Stimulated activated CD8-positive, alpha-beta memory T cell treated with anti-CD3 and anti-CD28 coated beads, Interleukin-15, amount 100 ng/mL, for 1 hour (primary cell): ENCODE measurements at places on chromosomes 5 and 9.

DNA sequence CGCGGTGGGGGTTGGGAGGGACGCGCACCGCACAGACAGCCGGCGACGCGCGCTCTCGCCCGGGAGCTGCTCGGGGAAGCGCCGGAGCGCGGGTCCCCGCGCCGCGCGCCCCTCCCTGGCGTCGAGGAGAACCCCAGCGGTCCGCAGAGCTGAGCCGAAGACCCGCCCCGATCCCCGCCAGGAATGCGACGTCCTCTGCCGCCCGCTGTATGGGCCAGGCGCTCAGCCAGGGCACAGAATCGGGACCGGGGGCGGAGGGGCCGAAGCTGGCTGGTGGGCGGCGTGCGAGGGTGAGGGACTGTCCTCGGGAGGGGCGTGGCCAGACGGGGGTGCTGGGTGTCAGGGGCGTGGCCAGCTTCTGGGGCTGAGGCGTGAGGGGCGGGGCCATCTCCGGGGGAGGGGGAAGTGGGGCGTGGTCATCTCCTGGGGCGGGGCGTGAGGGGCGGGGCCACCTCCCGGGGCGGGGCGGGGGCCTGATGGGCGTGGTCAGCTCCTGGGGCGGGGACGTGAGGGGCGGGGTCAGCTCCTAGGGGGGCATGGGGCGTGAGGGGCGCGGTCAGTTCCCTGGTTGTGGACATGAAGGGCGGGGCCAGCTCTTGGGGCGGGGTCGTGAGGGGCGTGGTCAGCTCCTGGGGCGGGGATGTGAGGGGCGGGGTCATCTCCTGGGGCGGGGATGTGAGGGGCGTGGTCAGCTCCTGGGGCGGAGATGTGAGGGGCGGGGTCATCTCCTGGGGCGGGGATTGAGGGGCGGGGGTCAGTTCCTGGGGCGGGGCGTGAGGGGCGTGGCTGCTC, 965 bp downstream of the PTGDS start:
- DNase-seq = peak; percentile 55

- no peak for DNase-seq
Observed at GRCh38 chr5:127666043-127666716, 17.3 kb downstream of the CTXN3 start.

DNA sequence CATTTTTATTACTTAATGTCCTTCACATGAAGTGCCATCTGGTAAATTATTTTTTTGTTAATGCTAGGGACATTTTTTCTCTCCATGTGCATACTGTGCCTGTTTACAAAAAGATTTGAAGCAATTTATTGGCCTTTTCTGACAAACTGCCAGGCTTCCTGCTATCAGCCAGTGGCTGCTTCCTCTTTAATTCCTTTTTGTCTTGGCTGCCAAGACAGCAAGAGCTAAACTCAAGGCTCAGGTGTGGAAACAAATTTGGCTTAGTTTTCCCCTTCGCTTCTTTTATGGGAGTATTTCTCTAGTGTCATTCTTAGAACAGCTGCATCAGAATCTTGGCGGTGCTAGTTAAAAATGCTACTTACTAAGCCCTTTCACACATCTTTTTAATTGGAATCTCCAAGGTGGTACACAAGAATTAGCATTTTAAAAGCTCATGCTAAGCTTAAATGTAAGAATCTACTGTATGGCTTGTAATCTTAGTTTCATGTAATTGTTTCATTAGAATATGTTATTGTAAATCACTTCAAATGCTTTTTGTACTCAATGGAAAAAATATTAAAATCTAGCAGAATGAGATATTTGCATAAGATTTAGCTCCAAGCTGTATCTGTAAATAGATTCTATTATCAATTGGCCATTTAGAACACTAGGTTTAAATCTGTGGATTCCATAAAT, 134.2 kb upstream of the RASGRF2 start:
- DNase-seq = no peak

DNA sequence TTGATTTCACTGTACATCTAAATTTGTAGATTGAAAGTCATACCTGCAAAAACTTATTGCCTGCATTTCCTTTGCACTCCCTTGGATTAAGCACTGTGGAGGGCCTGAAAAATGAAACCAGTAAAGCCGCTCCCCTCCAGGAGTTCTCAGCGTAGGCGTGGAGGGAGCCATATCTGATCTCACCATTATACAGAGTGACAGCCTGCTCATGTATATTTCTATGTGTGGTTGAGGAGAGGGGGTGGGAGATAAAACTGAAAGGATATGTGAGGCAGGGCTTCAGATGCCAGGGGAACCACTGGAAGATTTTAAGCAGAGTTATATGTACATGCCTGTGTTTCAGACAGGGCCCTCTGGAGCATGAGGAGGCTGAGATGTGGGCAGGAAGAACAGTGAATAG, 303.0 kb downstream of the MSX2 start:
- no peak for DNase-seq

GRCh38 chr9:137670391-137671195, 51.8 kb downstream of the EHMT1 start:
- no peak for DNase-seq

- no peak for DNase-seq
Observed at GRCh38 chr5:103910011-103910410, 347.4 kb upstream of the NUDT12 start.

DNA sequence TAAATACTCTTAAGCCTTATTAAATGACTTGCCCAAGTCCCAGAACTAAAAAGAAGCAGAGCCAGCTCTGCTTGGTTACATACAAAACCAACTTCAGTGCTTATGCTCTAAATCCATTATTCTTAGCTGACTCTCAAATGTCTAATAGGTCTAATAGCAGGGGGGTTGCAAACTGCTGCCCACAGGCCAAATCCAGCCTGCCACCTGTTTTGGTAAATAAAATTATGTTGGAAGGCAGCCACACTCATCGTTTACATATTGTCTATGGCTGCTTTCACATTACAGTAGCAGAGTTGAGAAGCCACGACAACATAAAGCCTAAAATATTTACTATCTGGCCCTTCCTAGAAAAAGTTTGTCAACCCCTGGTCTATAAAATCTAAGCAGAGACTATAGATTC, 69.0 kb downstream of the KLHL3 start:
- DNase-seq = no peak

- no peak for DNase-seq
Observed at GRCh38 chr5:133957591-133957990, 10.8 kb downstream of the C5orf15 start.

- DNase-seq = no peak
Observed at GRCh38 chr5:168590666-168591065, 11.5 kb upstream of the PANK3 start.

DNA sequence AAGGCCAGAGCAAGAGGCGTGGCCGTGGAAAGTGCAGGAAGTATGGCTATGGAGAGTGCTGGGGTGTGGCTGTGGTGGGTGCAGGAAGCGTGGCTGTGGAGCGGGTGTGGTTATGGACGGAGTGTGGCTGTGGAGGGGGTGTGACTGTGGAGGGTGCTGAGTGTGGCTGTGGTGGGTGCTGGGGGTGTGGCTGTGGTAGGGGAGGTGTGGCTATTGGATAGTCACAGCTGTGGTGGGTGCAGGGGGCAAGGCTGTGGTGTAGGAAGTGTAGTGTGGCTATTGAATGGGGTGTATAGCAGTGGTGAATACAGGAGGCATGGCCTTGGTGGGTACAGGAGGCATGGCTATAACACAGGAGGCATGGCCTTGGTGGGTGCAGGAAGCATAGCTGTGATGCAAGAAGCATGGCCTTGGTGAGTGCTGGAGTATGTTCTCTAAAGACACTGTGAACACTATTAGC, 40.8 kb upstream of the SPATA31C2 start:
- DNase-seq = no peak

DNA sequence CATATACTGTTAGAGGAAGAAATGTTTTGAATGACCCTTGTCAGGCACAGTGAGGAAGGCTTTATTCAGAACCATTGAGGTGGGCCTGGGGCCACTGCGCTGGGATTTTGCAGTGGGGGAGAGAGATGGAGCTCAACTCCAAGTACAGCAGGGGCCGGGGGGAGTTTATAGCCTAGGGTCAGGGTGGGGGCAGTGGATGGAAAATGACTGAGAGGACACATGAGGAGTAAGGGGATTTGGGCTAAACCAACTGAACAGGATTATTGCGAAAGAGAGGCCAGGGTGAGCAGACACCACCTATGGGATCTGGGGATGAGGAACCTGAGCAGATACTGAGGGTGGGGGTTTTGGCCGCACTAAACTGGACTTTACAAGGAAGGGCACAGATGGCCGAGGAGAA, 6.3 kb downstream of the CEP72 start:
- DNase-seq = no peak

DNA sequence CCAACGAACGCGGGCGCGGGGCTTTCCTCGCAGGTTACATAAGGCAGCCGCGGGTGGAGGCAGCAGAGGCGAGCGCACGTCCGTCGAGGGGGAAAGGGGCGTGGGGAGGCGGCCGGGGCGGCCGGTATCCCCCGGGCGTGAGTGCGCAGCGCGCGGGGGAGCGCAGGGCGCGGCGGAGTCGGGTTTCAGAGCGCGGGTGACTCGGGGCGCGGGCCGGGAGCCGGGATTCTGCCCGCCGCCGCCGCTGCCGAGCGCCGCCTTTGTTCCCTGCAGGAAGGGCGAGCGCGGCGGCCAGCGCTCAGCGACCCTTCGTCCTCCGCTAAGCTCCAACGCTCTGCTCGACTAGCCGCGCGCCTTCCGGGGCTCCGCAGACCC, at the start of gene COL15A1:
Gene COL15A1, plus strand, starts transcription at position 226 of the 375 bp plus-strand sequence. CDS start 155 bp downstream, outside the sequence.
- DNase-seq = no peak
